ENCODE measurements at places on chromosomes 5 and 9.

GRCh38 chr5:305050-305449 is 16.5 kb upstream of the AHRR start:
- peaks cover 20% of the 10 kb centered on the region for H3K4me1 ChIP-seq
- no peak overlapping the region for H3K27ac ChIP-seq
- H3K4me3 ChIP-seq: no peak overlapping the region
- DNase-seq: no peak
- H3K27me3 ChIP-seq: no peaks in the 10 kb centered on the region

- peaks cover 2% of the 10 kb centered on the region for H3K36me3 ChIP-seq
- no peak for DNase-seq
- no peaks in the 10 kb centered on the region for H3K27me3 ChIP-seq
- H3K27ac ChIP-seq: no peak overlapping the region
- H3K4me1 ChIP-seq: no peaks in the 10 kb centered on the region
- H3K4me3 ChIP-seq: no peak overlapping the region
Observed at GRCh38 chr5:149323210-149323609, 22.1 kb upstream of the GRPEL2 start.

DNA sequence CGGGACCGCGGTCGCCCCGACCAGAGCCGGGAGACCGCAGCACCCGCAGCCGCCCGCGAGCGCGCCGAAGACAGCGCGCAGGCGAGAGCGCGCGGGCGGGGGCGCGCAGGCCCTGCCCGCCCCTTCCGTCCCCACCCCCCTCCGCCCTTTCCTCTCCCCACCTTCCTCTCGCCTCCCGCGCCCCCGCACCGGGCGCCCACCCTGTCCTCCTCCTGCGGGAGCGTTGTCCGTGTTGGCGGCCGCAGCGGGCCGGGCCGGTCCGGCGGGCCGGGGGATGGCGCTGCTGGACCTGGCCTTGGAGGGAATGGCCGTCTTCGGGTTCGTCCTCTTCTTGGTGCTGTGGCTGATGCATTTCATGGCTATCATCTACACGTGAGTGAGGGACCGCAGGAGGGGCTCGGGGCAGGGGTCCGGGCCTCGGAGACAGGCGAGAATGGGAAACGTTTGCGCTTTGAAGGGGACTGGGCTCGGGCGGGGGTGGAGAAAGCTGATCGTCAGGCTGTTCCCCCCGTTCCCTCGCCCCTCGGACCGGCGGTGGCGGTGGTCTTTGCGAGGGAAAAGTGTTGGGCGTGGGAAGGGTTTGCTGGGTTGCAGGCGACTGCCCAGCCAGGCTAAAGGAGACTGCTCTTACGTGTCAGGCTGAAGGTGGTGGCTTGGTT is 457 bp downstream of the UGCG start:
- no peak overlapping the region for H3K27ac ChIP-seq
- DNase-seq: no peak
- H3K36me3 ChIP-seq: no peaks in the 10 kb centered on the region

- H3K4me3 ChIP-seq: peak overlapping the region; percentile 47
- H3K4me1 ChIP-seq: no peaks in the 10 kb centered on the region
- H3K27ac ChIP-seq: no peak overlapping the region
- H3K36me3 ChIP-seq: no peaks in the 10 kb centered on the region
- no peak for DNase-seq
- peaks cover 16% of the 10 kb centered on the region for H3K27me3 ChIP-seq
Observed at GRCh38 chr5:73215531-73215890, 42.5 kb downstream of the TMEM174 start.

DNA sequence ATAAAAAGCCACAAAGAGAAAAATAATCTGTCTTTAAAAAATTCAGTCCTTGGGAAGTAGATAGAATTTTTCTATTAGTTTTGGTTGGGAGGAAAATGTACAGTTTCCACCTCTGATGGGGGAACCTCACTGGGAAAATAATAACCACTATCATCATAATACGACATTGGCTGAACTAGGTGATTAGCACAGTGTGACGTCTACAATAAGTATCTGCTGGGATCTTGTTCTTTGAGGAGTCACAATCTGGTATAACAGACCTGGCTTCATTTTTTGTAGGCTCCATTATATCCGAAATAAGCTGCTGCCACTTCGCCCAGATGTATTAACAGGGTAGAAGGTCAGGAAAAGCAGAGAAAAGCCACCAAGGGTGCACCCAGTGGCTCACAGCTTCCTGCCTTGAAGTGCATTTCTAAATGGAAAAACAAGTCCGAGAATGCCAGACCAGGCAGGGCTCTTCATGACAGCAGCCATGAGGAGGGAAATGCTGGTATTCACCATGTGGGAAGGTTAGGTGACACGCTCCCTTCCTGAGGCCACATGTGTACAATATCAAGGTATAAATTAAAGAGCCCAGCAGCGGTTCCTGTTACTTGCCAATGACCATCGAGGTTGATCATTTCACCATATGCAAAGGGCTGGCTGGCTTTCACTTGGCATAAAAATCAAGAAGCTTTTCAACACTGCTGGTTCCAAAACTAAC is 152.8 kb downstream of the PRELID2 start:
- no peak overlapping the region for H3K4me3 ChIP-seq
- no peak overlapping the region for H3K27ac ChIP-seq
- no peaks in the 10 kb centered on the region for H3K27me3 ChIP-seq
- no peak for DNase-seq

GRCh38 chr5:36138900-36139683 is 12.6 kb downstream of the LMBRD2 start:
- peaks cover 40% of the 10 kb centered on the region for H3K36me3 ChIP-seq
- no peak overlapping the region for H3K4me3 ChIP-seq
- no peaks in the 10 kb centered on the region for H3K27me3 ChIP-seq
- no peaks in the 10 kb centered on the region for H3K4me1 ChIP-seq
- no peak for DNase-seq

GRCh38 chr9:1707291-1707690 is 307.9 kb upstream of the SMARCA2 start:
- no peak overlapping the region for H3K4me3 ChIP-seq
- H3K27ac ChIP-seq: no peak overlapping the region
- H3K27me3 ChIP-seq: peaks cover 2% of the 10 kb centered on the region
- no peaks in the 10 kb centered on the region for H3K4me1 ChIP-seq
- H3K36me3 ChIP-seq: no peaks in the 10 kb centered on the region

DNA sequence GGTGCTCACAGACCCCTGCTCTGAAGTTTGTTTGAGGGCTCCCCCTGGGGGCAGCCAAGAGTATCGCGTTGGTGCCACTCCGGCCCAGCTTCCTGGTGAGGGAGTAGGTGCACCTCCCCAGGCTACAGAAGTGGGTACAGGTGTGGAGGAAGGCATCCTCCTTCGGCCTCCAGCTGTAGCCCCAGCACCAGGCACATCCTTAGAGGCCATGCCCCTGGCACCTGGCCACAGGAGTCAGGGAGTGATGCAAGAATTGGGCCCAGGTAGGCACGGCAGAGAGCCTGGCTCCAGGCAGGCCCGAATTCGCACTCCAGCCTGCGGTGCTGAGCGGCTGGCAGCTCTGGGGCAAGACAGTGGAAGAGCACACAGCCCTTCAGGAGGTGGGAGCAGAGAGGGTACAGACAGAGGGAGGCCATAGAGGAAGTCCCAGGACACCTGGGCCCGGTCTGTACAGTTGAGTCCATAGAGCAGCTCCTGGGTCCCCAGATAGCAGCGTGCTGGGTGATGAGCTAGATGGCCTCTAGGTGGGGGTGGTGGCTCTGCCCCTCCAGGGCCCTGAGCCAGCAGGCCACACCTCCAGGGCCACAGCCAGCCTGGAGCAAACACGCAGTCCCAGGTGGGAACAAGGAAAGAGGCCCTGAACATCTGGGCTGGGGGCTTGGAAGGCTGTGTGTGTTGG is 2.4 kb downstream of the SAPCD2 start:
- DNase-seq: peak; percentile 90
- peaks cover 6% of the 10 kb centered on the region for H3K27me3 ChIP-seq
- H3K27ac ChIP-seq: peak overlapping the region; percentile 77
- H3K4me1 ChIP-seq: peaks cover 14% of the 10 kb centered on the region
- peak overlapping the region; percentile 58 for H3K4me3 ChIP-seq

DNA sequence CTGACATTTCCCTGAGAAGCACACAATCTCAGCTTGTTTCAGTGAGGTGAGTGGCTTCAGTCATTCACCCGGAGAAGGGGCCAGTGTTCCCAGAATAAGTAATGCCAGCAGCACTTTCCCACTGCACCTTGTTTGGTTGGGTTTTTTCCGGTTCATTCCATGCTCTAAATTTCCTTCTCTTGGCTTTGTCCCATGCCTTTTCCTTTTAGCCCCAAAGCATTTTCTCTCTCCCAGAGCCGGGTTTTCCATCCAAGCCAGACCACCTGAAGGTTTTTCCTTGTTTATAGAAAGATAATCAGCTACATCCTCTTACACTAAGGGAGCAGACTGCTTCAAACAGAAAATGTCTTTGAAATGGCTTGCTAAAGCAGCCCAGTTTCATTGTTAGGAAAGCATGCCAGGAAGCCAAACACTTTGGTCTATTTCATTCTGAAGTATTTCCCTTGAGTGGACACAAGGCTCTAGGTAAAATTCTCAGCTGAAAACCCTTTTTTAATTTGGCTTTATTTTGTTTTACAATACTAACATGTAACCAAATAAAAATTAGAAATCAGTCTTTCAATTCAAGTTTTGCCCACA is 501.6 kb downstream of the DTWD2 start:
- no peaks in the 10 kb centered on the region for H3K4me1 ChIP-seq
- H3K36me3 ChIP-seq: no peaks in the 10 kb centered on the region
- DNase-seq: no peak
- peaks cover 2% of the 10 kb centered on the region for H3K27me3 ChIP-seq

DNA sequence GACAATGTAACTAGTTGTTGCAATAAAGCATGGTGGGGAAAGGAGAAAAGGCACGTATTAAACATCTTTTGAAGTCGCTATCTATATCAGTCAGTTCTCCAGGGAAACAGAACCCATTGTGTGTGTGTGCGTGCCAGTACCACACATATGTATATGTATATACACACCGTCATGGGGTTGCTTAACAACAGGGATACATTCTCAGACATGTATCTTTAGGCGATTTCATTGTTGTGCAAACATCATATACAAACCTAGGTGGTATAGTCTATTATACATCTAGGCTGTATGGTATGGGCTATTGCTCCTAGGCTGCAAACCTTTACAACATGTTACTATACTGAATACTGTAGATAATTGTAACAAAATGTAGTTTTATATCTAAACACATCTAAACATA is 2.3 kb downstream of the CDKN2B-AS1 start:
- no peak overlapping the region for H3K27ac ChIP-seq
- no peak for DNase-seq
- H3K27me3 ChIP-seq: no peaks in the 10 kb centered on the region
- H3K36me3 ChIP-seq: no peaks in the 10 kb centered on the region
- H3K4me1 ChIP-seq: peaks cover 16% of the 10 kb centered on the region

- DNase-seq: no peak
- H3K27ac ChIP-seq: no peak overlapping the region
- H3K27me3 ChIP-seq: no peaks in the 10 kb centered on the region
- no peaks in the 10 kb centered on the region for H3K4me1 ChIP-seq
- H3K36me3 ChIP-seq: no peaks in the 10 kb centered on the region
Observed at GRCh38 chr5:129951039-129951438, 46.8 kb downstream of the CHSY3 start.

GRCh38 chr9:88574953-88575352 is 40.0 kb downstream of the NXNL2 start:
- H3K36me3 ChIP-seq: no peaks in the 10 kb centered on the region
- H3K4me3 ChIP-seq: no peak overlapping the region
- H3K4me1 ChIP-seq: peaks cover 3% of the 10 kb centered on the region
- DNase-seq: no peak

DNA sequence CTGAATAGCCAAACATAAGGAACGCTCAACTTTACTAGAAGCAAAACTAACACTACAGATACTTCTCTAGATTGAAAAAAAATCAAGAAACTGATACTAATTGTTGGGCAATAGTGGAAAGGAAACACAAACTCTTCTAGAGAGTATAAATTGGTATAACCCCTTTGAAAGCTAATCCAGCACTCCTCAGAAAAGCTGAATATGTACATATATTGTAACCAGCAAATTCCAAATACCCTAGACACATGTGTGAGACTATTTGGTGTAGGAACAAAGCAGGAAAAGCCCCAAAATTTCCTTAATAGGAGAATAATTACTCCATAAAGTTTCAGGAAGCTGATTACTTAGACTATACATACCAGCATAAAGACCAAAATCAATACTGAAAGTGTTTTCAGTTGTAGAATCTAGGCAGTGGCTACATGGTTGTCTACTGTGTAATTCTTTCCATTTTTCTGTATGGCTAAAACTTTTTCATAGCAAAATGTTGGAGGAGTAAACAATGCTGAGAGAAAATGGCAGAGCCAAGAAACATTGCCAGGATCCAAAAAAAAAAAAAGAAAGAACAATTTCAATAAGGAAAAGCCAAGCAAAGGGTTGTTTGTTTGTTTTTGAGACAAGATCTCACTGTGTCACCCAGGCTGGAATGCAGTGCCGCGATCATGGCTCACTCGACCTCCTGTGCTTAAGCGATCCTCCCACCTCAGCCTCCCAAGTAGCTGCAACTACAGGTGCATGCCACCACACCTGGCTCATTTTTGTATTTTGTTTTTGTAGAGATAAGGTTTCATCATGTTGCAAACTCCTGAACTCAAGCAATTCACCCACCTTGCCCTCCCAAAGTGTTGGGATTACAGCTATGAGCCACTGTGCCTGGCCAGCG is 15.0 kb downstream of the SKP1 start:
- no peak overlapping the region for H3K4me3 ChIP-seq
- H3K36me3 ChIP-seq: peaks cover 39% of the 10 kb centered on the region

GRCh38 chr9:101409079-101409477 is 10.4 kb downstream of the ZNF189 start:
- no peak overlapping the region for H3K27ac ChIP-seq

DNA sequence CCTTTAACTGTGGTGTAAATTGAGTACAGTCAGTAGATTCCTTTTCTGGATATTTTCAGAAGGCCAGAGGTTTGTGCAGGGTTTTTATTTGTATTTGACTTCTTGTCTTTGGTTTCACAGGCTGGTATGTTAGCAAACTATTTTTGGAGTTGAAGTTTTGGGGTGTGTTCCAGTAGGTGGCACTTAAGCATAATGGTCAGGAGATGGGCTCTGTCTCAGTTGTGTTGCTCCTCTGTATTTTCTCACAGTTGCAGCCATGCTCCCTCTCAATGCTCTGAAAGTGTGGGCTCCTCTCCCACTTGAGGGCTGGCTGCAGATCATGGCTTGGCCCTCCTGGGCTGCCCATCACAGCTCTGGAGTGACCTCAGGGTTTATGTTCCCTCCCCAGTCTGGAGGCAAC is 267.0 kb upstream of the PCSK5 start:
- no peaks in the 10 kb centered on the region for H3K36me3 ChIP-seq
- no peaks in the 10 kb centered on the region for H3K27me3 ChIP-seq
- no peak for DNase-seq
- H3K4me3 ChIP-seq: no peak overlapping the region
- no peak overlapping the region for H3K27ac ChIP-seq

DNA sequence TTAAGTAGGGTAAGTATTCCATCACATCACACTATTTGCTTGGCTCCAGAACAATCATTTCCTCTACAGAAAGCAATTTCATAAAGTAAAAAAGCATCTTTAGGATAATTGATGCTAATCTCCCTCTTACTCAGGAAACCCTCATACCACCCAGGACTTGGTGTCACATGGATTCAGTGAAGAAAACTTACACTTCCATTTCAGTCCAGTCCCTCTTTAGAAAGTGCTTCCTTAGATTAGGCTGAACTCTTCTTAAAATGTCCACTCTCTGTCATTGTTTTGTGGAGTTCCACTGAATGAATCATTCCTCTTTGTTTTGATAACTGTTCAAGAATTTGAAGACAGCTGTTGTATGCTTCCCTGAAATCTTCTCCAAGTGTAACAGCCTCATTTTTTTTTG is 144.0 kb upstream of the ZNF462 start:
- H3K4me3 ChIP-seq: no peak overlapping the region
- H3K36me3 ChIP-seq: no peaks in the 10 kb centered on the region
- H3K27me3 ChIP-seq: peaks cover 2% of the 10 kb centered on the region
- DNase-seq: no peak
- no peak overlapping the region for H3K27ac ChIP-seq
- no peaks in the 10 kb centered on the region for H3K4me1 ChIP-seq
